ENCODE measurements at places on chromosomes 2 and 18. TPM values are rescaled to one million over a fixed set of nuclear protein-coding genes. Genes with fewer than 3 reads are reported as not detected.

DNA sequence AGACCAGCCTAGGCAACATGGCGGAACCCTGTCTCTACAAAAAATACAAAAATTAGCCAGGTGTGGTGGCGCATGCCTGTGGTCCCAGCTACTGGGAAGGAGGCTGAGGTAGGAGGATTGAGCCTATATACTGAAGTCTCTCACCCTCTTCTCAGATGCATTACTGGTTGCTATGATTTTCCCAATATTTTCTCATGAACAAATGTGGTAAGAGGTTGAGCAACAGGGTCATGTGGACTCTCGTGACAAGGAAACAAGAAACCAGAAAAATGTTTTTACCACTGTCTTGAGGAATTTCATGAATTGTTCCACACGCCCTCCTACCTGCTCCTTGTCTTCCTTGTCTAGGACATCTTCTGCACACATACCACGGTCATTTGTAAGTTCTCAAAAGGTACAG, 12.4 kb downstream of the LMAN2L start:
- DNase-seq = no peak

DNA sequence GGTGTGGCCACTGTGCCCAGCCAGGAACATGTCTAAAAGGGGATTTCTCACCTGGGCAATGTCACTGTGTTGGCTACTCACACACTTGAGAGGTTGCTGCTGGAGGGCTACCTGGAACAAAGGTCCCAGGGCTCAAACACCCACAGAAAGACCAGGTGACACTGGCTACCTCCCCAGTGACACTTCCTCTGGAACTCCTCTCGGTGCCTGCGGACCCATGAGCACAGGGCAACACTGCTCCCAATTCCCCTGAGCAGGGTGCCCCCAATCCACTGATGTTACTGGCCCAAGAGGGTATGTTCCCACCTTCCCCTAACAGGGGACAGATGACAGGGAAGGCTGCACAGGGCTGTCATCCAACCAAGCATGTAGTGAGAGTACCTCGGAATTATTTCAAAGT, 5.8 kb downstream of the NPPC start:
- DNase-seq = no peak

DNA sequence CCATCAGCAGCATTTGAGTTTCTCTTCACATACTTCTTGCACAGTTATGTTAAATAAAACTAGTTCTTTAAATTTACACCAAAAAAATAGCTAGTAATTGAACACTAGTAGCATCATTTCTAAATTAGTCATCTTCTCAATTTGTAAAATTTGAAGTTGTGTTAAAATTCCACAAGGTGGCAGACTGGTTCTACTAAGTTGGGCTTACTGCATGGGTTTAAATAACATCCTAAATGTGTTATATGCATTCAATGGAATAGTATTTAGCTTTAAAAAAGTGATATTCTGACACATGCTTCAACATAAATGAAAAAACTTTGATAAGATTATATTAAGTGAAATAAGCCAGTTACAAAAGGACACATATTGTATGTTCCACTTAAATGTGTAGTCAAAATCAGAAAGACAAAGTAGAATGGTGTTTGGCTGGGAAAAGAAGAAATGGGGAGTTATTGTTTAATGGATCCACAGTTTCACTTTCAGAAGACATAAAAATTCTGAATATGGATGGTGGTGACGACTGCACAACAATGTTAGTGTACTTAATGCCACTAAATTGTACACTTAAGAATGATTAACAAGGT, 28.7 kb upstream of the RPRD1A start:
- DNase-seq = no peak

GRCh38 chr18:52343138-52343537, 3.1 kb downstream of the DCC start:
- DNase-seq = no peak

The TAF4B gene
- total RNA-seq = 1.5 TPM

DNA sequence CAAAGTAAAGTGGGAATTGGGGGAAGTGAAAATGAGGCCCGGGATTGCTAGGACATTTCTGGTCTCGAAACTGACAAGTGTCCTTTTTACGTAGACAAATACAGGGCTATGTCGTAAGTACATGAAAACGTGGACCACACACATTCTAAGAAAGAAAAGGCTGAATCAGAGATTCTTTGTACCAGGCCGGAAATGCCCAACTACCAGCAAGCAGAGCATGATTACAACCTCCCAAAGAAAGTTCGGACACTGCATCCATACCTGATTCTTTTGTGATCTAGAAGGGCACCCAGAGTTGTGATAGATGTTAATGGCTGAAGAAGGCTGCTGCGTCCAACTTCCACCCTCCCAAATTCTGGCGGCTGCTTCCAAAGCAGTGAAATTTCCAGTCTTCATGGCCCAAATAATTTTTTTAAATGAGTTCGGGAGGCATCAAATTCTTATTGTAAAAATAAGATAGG, 1.7 kb downstream of the RBMS1 start:
- no peak for DNase-seq
